Left kidney (tissue), 8 donors: ENCODE measurements at places on chromosomes 1 and 21. TPM values are rescaled to one million over a fixed set of nuclear protein-coding genes. Genes with fewer than 3 reads are reported as not detected.
A peak's percentile ranks its signal among the peaks of the same experiment; 100 is the strongest.

DNA sequence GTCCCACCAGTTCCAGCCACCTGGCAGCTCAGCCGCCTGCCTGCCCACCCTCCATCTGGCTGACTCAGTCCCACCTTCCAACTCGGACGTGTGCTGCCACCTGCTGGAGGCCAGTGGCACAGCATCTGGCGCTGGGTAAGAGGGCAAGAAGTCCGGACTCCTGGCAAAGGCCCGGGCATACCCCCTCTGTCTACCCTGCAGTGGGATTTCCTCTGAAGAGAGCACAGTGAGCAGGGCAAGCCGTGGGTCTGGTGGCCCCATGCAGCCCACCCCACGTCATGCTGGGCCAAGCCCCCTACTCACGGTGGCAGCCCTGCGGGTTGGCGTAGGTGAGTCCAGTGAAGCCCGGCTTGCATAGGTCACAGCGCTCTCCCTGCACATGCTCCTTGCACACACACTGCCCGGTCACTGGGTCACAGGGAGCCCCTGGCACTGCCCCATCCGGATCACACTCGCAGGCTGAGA, 24.5 kb downstream of the LAMB3 start:
- DNase-seq, result peak; percentile 76

GRCh38 chr21:43354666-43355065, 72.3 kb downstream of the SIK1 start:
- DNase-seq, result no peak

Gene FCER1A
- 0.37 TPM for polyA plus RNA-seq

Gene NEGR1
- 4.9 TPM for polyA plus RNA-seq
